ENCODE measurements at places on chromosomes 3 and 15.
A peak's percentile ranks its signal among the peaks of the same experiment; 100 is the strongest.

DNA sequence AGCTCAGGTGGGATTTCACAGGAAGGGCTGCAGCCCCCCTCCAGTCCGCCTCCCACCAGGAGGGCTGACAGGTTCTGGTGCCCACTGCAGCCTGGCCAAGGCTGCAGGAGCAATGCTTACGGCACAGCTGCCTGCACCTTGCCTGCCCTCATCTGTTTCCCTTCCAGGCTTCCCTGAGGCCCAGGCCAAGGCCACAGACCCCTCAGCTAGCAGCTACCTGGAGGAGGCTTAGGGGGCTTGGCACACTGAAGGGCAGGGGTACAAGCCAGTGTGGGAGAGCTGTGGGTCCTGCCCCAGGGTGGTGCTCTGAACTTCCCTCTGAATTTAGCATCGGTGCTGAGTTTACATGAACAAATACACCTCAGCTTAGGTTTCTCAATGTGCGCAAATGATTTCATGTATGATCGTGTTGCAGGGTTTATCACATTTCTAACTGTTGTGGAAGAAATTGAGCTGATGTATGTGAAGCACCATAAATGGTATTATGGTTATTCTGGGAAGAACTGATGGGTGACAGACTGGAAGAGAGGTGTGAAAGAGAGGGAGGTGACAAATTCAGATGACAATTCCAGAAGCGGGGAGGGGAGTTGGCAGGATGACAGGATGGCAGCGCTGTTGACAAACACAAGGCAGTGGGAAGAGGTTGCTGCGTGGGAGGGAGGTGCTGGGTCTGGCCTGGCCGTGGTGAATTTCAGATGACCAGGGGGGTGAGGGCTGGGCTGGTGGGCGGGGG lies 6.1 kb downstream of the RHCG start:
- DNase-seq = no peak

DNA sequence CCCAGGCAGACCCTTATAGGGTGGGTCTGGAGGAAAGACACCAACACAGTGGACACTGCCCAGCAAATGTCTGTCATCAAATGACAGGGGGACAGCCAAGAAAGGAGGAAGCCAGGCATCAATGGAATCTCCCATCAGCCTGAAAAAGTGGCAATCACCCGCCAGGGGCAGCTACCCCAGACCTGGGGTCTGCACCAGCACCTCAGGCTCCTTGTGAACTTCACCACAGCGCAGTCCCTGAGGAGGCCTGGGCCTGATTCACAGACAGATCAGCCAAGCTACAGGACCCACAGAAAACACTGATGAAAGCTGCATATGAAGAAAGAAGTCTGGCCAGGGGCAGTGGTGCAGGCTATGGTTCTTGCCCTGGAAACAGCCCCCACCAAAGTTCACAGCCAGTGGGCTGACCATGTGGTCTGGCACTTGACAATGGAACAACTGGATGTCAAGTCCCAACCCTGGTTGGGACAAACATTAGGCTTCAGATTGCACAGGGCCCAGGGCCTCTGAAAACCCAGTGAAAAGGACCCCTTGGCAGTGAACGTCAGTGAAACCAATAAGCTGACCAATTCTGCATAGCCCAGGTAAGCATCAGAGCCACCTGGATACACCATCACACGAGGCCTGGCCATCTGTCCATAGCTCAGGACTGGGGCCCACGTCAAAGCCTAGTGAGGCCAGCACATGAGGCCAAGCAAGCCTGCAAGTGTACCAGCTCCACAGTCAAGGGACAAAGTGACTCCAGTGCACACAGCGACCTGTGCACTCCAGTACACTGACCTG lies 29.1 kb downstream of the ALS2CL start:
- no peak for DNase-seq

DNA sequence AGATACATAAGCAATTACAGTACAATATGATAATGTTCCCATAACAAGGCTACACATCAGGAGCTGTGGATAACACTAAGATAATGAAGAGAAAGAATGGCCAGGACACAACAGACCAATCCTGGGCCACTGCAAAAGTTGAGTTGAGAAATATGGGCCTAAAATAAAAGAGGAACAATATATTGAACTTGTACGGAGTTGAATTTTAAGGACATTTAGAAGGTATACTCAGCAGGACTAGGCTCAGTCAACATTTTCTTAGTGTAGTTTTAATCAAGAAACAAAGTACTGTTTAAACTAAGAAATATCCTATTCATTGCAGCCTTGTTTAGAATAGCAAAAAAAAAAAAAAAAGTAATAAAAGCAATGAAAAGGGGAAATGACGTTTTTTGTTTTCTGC lies 24.3 kb downstream of the HERC1 start:
- DNase-seq = peak; percentile 10

DNA sequence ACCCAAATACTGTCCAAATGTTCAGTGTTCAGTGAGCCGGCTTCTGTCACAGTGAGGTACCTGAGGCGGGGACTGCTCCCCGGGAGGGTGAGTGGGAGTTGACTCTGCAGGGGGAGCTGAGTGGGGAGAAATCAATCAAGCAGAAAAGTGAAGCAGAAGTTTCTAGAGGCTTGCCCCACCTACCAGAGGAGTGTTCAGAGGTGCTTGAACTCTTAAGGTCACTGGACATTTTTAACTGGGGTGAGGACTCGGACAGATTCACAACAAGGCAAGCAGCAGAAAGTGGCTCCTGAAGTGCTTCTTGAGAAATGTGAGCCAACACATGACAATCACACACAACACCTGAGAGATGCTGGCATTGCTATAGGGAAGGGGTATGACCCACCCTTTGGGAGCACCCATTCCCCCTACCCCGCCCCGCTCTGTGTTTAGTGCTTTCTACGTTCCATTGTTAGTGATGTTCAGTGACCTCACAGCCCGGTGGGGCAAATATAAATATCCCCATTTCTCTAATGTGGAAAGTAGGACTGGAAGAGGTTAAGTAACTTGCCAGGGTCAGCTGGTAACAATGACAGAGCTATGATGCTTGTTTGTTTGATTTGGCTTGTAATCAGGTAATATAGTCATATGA lies 48.6 kb upstream of the AKAP13 start:
- DNase-seq = peak; percentile 45

GRCh38 chr3:40097131-40098117 lies 212.1 kb upstream of the EIF1B start:
- DNase-seq = no peak

DNA sequence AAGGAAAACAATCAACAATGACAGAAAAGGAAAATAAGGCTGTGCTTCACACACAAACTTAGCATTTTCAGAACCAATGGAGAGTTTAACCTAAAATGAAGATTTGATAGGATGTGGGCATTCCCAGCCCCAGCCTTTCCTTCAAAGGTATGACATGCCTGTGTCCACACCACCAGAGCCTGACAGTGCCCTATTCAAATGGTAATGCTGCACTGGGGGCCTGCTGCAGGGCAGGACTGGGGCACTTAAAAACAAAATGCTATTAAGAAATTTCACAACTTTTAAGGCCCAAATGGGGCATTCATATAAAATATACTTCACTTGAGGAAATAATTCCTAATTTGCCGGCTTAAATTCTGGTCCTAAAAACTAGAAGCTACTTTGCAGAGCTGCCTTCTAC lies 30.9 kb upstream of the TKT start:
- no peak for DNase-seq

DNA sequence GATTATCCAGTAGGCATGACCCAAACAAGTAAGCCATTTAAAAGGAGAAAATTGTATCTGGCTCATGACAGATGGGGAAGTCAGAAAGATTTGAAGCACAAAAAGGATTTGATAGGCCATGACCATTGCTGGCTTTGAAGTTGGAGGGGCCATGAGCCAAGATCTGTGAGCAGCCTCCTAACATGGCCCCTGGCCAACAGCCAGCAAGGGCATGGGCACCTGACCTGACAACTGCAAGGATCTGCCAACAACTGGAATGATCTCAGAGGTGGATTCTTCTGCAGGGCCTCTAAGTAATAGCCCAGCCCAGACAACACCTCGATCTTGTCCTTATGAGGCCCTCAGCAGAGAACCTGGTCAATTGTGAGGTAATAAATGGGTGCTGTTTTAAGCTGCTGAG lies 93.0 kb downstream of the ARNT2 start:
- DNase-seq = no peak

- peak; percentile 77 for DNase-seq
Observed at GRCh38 chr3:37054370-37054769, 61.1 kb downstream of the MLH1 start.

DNA sequence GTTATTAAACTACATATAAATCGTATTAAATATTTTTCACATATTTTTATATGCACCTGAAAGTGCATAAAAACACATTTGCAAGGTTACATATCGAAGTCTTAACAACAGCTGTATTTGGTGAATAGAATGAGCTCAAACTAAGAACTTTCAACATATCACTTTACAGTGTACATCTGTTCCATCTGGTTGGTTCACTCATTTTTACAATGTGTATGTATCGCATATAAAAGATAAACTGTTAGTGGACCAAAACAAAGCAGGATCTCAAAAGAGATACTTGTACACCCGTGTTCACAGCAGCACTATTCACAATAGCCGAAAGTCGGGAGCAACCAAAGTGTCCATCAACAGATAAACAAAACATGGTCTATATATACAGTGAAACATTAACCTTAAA lies 55.8 kb downstream of the TBL1XR1 start:
- no peak for DNase-seq

DNA sequence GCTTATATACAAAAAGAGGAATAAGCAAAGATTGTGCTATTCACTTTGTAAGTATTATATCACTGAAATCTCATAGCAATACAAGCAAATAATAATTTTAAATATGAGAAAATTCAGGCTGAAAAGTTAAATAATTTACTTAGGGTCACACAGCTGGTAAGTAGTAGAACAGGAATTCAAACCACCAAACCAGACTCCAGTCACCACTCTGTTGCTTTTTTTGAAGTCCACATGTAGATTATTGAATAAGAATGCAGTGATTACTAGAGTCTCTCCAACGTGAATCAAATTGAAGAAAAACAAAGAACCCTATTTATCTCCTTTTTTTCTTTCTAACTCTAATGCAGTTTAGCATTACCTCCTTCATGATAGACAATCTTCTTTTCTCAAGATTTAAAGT lies 15.9 kb downstream of the SPICE1 start:
- DNase-seq = no peak

GRCh38 chr3:30712991-30713390 lies 106.6 kb downstream of the TGFBR2 start:
- no peak for DNase-seq

- no peak for DNase-seq
Observed at GRCh38 chr15:66638377-66638776, 63.7 kb upstream of the SMAD6 start.

- DNase-seq = peak; percentile 20
Observed at GRCh38 chr3:132232231-132232792, 84.9 kb upstream of the ACP3 start.

GRCh38 chr3:877001-877400 lies 215.8 kb upstream of the CNTN6 start:
- no peak for DNase-seq

GRCh38 chr3:58965865-58966264 lies 84.0 kb downstream of the CFAP20DC start:
- DNase-seq = no peak

DNA sequence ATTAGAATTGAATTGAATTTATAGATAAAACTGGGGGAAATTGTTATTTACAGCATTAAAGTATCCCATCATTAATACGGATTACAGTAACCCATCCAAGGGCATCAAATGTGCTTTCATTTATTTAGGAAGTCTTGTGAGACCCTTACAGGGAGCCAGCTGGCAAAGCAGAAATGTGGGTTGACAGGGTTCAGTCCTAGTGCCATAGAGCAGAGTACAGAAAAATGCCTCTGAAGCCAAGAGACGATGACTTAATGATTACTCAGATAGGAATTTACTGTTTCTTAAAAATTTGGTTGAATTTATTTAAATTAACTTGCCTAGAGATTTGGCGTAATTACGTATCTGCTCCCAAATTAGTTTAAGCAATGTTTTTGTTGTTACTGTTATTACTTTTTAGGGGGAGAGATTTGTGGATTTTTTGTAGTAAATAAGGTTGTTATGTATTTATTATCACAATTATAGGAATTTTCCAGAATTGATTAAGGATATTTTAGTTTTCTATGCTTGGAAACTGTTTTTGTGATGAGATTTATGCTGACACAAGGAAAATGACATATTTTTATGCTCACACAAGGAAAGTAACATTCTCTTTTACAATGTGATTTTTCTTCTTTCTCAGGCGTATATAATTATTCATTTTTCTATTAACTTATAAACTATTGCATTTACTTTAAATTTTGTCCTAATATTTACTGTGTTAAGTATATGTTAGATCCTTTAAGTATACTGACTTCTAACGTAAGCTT lies 152.0 kb downstream of the EPHA6 start:
- DNase-seq = no peak

DNA sequence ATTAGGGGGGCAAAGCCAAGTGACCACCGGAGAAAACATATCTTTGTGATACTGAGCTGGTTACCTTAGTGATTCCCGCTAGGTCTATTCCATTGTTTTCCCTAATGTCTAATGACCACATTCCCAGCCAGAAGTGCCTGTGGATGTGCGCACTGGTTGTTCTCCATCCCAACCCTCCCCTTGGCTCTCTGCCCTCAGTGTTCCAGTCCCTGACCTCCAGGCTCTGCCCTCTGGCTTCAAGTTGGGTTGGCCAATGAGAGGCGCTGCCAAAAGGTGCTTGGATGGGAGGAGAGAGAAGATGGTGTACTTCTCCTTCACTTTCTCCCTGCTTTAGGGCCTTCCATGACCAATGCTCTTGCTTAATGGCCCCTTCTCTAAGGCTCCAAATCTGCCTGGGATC lies 2.4 kb downstream of the COLQ start:
- DNase-seq = no peak

DNA sequence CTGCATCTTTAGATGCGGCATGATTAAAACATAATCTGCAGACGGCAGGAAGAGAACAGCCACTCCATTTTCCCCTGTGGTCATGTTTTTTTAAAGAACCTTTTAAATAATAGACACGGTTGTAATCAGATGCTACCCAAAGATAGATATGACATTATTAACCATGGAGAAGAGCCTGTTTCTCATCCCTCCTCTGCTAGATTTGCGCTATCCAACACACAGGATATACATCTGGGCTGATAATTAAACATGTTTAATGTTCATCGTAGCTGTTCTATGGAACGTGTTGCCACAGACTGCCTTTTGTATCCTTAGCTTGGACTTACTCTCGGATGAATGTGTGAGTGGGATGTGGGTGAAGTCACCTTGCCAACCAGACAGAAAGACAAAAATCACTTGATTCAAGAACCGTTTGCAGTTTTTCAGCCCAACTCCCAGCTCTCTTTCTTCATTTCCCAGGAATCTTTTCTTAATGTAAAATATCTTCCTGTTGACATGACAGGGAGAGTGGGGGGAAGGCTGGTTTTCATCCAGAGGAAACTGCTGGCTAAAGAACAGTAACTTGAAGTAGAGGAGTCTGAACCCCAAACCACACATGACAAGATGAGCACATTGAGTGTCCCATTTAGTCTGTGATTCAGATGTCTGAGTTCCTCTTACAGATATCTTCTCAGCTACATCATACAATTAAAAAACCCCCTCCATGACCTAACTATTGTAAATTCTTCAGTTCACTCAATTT lies 118.6 kb upstream of the PRICKLE2 start:
- DNase-seq = no peak

DNA sequence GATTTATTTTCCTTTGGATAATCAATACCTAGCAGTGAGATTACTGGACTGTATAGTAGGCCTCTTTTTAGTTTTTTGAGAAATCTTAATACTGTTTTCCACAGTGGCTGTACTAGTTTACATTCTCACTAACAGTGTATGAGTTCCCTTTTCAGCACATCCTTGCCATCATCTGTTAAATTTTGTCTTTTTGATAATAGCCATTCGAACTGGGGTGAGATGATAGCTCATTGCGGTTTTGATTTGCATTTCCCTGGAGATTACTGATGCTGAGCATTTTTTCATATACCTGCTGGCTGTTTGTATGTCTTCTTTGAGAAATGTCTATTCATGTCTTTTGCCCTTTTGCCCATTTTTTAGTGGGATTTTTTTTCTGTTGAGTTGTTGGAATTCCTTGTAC lies 210.8 kb downstream of the CGGBP1 start:
- no peak for DNase-seq
